Natural killer cell treated with Interleukin-12 subunit alpha and Interleukin-12 subunit beta and Interleukin-15 and Interleukin-18, amount 100 ng/mL, for 72 hours (primary cell): ENCODE measurements at places on chromosomes 1 and 21. TPM values are rescaled to one million over a fixed set of nuclear protein-coding genes. Genes with fewer than 3 reads are reported as not detected.

FAM72C gene
- total RNA-seq: 17.8 TPM

PROK1 gene
- 0.21 TPM for total RNA-seq

AKT3 gene
- 38.1 TPM for total RNA-seq

RYR2 gene
- total RNA-seq: not detected

HSD3B2 gene
- total RNA-seq: not detected

CLCA2 gene
- not detected for total RNA-seq

AMPD2 gene
- total RNA-seq: 79.0 TPM

CDKN2C gene
- total RNA-seq: 22.5 TPM

PALMD gene
- total RNA-seq: not detected

RIPPLY3 gene
- not detected for total RNA-seq
